ENCODE measurements at places on chromosomes 16 and 17. TPM values are rescaled to one million over a fixed set of nuclear protein-coding genes. Genes with fewer than 3 reads are reported as not detected.
A peak's percentile ranks its signal among the peaks of the same experiment; 100 is the strongest.

DNA sequence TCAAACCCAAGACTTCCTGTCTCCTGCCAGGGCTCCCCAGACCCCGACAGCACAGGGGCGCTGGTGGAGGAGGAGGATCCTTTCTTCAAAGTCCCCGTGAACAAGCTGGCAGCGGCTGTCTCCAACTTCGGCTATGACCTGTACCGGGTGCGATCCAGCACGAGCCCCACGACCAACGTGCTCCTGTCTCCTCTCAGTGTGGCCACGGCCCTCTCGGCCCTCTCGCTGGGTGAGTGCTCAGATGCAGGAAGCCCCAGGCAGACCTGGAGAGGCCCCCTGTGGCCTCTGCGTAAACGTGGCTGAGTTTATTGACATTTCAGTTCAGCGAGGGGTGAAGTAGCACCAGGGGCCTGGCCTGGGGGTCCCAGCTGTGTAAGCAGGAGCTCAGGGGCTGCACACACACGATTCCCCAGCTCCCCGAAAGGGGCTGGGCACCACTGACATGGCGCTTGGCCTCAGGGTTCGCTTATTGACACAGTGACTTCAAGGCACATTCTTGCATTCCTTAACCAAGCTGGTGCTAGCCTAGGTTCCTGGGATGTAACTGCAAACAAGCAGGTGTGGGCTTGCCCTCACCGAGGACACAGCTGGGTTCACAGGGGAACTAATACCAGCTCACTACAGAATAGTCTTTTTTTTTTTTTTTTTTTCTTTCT lies 8.1 kb downstream of the SERPINF1 start:
- no peak for DNase-seq

The PERCC1 gene
- polyA plus RNA-seq = 0.18 TPM

- DNase-seq = no peak
Measured at GRCh38 chr16:59601452-59601851, 867.3 kb upstream of the GOT2 start.

The EVPLL gene
- not detected for polyA plus RNA-seq

DNA sequence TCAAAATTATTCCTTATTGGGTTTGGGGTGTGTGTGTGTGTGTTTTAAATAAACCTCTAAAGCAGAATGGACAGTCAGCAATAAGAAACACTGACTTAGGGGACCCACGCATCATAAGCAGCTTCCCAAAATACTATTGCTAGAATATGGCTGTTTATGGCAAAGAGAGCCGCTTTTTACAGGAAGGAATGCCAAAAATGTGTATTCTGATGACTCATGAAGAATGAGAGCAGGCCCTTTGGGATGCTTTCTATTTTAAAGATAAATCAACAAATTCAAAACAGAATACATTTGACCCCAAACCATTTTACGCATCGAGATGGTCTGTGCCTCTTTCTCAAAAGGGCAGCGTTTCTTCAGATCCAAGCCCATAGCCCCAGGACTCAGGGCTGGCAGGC lies 37.5 kb downstream of the ARHGAP17 start:
- DNase-seq = no peak

DNA sequence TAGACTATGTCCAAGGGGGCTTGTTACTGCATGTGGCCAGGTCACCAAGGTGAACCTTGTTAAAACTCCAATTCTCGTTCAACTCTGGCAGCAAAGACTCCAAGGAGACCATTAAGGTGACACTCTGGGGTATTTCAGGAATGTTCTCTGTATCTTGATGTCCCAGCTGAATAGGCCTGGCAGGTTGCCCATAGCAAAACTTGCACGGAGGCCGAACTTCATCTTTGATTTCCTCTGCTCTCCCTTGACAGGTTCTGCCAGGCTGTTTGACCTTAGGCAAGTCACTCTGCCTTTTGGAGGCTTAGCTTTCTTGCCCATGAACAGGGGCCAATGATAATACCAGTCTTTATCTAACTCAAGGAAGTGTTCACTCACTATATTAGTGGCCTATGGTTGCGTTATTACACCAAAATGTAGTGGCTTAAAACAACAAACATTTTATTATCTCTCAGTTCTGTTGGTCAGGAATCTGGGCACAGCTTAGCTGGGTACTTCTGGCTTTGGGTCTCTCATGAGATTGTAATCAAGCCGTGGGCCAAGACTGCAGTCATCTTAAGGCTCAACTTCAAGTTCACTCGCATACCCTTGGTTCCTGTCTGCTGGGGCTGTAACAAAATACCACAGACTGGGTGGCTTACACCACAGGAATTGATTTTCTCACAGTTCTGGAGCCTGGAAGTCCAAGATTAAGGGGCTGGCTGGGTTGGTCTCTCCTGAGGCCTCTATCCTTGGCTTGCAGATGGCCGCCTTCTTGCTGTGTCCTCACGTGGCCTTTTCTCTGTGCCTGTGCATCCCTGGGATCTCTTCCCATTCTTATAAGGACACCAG lies 168.5 kb downstream of the UTP18 start:
- DNase-seq = no peak

GRCh38 chr17:61452301-61453290 lies at the start of gene TBX4:
TSS of gene TBX4 (plus strand) at chr17:61452422. CDS start at chr17:61456491, 4,069 bp downstream.
- no peak for DNase-seq

- peak; percentile 75 for DNase-seq
Measured at GRCh38 chr16:49640581-49640980, 215.3 kb downstream of the ZNF423 start.

GRCh38 chr17:42010898-42011516 lies 6.2 kb downstream of the DNAJC7 start:
- DNase-seq = no peak

DNA sequence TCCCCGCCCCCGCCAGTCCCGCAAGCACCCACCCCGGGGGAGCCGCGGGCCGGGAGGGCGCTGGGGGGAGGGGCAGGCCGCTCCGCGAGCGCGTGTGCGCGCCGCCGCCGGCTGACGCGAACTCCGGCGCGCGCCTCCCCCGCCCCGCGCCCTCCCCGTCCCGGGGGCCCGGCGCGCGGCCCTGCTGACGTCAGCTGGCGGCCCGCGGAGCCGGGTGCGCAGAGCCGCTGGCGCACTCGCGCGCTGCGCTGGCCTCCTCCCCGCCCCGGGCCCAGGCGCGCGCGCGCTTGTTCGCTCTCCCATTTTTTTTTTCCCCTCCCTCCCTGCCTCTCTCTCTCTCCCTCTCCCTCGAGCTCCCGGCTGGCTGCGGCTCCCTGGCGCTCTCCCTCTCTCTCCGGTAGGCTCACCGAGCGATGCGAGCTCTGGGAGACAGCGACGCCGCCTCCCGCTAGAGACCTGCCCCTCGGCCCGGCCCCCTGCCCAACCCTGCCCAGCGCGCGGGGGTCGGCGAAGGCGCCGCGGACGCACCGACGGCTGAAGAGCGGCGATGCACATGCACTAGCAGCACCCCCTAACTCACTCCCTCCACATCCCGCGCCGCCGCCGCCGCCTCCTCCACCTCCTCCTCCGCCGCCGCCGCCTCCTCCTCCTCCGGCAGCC lies at the start of gene GNAO1:
Gene GNAO1 (plus strand): TSS at position 334 of the 660 bp plus-strand sequence. CDS start 747 bp downstream, outside the sequence.
- peak; percentile 93 for DNase-seq

Data from right cardiac atrium (tissue), 5 donors.